Vagina (tissue), 2 donors: ENCODE measurements at places on chromosomes 12 and 14.

- no peak for DNase-seq
Observed at GRCh38 chr12:6959058-6959804, 8.1 kb downstream of the PTPN6 start.

- DNase-seq, result no peak
Observed at GRCh38 chr14:30240018-30240417, 312.4 kb upstream of the PRKD1 start.

- DNase-seq, result no peak
Observed at GRCh38 chr14:72847721-72848120, 46.2 kb downstream of the DPF3 start.

- no peak for DNase-seq
Observed at GRCh38 chr14:69010648-69011047, 31.5 kb upstream of the ACTN1 start.

DNA sequence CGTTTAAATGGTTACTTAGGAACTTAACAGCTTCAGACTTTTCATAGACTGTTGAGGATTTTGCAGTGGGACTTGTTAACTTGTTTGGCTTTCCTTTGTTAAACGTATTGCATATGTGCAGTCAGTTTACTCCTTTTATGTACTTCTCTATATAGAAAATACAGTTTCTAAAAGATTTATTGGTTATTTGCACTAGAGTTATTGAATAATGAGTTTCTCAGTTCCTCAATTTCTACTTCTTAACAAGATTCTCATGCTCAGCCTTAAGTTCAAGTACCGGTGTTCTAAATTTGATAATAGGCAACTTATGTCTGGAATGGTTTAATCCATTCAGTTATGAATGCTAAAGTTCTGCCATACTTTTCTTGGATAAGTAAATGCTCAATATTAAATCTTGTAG, 919 bp downstream of the PSMA3 start:
- DNase-seq, result no peak

DNA sequence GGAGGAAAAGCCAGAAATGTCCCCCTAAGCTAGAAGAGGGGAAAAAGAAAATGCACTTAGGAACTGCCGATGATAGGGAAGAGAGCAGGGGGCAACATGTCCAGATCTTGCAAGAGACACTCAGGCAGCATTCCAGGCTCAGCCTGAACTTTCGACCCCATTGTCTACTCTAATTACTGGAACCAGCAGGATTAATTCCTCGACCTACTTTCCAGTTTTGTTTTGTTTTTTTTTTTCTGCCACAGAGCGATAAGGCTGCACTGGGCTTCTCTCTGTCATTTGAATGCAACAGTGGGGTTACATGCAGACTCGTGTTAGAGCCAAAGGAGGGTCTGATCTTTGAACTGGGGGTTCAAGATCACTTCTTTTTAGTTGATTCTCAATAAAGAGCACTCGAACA, 68.7 kb upstream of the MED13L start:
- DNase-seq, result no peak

DNA sequence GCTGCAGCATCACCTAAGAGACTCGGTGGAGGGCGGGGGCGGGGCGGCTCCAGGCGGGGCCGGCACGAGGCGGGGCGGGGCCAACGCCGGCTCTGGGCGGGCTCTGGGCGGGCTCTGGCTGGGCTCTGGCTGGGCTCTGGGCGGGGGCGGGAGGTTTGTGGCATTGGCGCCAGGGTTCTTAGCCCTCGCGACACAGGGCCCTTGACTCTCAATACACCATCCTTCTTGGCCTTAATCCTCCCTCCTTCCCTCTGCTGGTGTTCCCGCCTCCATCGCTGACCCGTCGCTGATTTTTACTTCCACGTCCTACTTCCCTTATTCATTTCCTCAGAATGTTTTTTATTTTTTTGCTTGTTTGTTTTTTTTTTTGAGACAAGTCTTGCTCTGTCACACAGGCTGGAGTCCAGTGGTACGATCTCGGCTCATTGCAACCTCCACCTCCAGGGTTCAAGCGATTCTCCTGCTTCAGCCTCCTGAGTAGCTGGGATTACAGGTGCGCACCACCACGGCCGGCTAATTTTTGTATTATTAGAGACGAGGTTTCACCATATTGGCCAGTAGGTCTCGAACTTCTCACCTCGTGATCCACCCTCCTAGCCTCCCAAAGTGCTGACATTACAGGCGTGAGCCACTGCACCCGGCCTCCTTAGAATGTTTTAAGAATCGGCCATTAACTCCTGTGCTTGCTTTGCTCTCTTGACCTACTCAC, at the start of gene BLTP3B:
Gene BLTP3B, minus strand, starts transcription at position 24 of the 709 bp plus-strand sequence. CDS start 239 bp downstream, outside the sequence.
- no peak for DNase-seq

DNA sequence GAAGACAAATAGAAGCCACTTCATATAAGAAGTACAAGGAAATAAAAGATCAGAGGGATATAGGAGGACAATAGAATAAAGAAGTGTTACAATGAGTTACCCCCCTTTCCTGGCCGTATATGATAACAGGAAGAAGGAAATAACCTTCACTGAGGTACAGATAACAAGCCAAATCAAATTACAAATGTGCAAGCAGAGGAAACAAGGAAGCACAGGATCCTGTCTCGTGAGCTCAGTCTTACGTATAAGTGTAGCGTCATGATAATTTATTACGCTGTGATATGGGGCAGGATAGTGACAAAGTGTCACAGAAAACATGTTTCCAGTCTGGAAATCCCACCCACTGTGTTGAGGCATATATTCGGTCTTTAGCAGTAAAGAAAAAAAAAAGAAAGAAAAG, 26.5 kb downstream of the CRACR2A start:
- no peak for DNase-seq

DNA sequence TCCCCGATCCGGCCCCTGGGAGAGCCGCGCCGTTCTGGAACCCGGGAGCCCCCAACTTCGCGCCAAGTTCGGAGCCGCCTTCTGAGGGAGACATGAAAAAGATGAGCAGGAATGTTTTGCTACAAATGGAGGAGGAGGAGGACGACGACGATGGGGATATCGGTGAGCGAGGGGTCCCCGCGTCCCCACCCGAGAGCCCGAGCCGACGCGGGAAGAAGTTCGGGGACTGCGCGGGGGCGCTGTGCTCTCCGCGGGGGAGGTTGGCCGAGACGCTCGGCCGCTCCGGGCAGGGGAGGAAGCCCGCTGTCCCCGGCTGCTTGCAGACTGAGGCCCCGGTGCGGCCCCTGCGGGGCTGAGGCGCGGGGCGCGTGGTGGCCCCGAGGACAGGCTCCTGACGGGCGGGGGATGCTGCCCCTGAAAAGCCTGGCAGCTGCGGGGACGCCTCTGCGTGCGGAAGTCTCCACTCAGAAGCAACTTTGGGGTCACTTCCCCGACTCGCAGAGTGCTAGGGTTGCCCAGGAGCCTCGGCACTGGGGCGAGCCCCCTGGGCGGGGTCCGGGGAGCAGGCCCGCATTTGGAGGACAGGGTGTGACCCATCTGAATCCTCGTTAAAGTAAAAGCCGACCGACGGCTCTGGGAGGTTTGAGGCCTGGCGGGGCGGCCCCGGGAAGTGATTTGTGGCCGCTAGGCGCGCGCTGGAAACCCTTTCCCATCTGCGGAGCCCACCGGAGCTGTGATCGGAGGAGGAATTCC, 511 bp downstream of the ANO6 start:
- no peak for DNase-seq

DNA sequence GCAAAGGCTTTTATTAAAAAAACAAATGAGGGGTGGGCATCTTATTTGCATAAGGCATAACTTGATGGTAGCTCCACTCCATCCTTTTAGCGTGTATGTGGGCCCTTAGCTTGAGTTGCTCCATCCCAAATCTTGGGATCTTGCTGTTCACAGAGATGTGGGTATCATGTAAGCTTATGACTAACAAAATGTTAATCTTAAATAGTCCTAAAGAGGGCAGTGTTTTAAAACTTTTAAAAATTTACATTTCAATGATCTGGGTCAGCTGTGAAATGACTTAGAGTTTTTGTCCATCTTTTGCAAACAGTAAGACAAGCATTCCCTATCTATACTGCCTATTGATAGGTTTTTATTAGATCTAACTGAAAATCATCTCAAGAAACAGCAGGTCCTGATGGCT, 86.0 kb downstream of the SLCO1A2 start:
- DNase-seq, result no peak

DNA sequence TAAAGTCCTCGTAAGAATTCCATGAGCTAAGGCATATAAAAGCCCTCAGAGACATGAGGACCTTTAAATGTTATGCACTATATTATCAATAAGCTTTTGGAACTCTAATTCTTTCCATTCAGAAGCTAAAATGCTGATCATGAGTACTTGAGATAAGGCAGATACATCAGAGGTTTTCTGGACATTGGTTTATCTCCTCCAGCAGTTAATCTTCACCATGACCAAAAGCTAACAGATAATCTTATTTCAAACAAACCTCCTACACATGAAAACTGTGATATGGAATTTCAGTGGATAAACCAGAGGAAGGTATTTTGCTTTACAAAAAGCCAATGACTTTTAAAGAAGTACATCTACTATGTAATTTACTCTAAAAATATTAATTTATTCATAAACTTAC, 97.9 kb upstream of the BBS10 start:
- DNase-seq, result no peak

DNA sequence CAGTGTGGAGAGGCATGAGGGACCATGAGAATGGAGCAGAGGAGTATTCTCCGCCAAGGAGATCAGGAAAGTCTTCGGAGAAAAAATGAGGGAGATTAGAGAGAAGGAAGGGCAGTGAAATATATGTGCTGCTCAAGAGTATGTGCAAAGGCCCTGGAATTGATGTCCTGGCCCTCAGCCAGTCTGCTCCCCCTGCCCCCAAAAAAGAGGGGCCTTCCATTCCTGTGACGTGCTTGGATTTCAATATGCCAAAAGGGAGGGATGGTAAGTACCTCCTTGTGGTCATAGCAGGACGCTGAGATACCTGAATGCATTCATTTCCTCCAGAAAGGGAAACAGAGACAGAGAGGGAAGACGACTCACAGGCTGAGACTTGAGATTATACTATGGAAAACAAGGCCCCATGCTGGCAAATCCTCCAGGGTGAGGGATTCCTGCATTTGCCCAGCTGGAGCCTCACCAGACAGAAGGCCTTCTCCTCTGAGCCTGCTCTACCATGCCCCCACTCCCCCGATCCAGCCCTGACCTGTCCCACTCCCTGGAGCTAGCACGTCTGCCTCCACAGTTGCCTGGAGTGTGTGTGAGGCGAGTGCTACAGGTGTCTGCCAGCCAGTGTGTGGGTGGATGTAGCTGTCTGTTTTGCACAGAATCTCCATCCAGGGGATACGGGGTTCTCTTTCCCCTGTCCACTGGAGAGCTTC, 3.9 kb upstream of the RARG start:
- no peak for DNase-seq

GRCh38 chr14:24398653-24399446, at the start of gene NYNRIN:
NYNRIN (plus strand) TSS chr14:24399003; CDS start chr14:24399247, 244 bp downstream.
- no peak for DNase-seq

DNA sequence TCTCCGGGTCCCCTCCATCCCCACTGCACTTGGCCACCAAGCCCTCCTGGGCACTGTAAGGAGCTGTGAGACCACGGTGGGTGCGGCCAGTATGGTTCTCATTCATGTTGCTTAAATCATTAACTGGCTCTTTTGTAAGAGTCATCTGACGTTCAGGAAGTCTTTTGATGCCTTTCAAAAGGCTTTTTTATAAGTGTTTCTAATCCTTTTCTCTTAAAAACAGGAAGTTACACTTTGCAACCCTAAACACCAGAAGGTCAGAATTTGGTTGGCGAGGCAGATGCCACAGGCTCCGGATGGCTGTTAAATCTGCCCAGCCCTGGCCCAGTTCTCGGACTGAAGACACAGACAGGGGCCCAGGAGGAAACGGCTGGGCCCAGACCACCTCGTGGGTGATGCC, 26.1 kb upstream of the DIO3 start:
- DNase-seq, result no peak

GRCh38 chr12:108717243-108717642, 14.1 kb downstream of the CORO1C start:
- no peak for DNase-seq

DNA sequence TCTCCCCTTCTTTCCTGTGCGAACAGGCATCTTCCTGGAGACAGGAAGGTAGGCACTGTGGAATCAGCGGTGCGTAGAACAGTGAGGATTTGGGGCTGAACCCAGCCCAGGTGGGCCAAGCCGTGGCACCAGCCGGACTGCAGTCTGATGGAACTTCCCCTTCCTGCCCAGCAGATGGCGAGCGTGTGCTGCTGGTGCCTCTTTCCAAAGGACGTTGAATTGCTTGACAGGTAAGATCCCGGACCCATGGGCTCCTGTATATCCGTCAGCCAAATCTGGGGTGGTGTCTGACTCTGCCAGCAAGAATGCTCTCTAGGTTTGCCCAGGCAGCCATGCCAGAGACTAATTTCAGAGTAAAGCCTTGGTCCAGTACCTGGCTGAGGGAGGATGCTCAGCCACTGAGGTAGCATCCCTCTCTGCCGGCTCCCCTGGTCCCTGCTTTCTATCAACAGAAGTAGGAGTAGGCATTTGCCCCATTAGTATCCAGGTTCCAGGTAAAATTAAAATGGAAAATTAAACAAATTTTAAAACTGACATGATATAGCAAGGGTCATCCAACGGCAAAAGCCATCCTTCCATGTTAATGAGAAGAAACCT, 21.1 kb upstream of the KCNA5 start:
- no peak for DNase-seq

DNA sequence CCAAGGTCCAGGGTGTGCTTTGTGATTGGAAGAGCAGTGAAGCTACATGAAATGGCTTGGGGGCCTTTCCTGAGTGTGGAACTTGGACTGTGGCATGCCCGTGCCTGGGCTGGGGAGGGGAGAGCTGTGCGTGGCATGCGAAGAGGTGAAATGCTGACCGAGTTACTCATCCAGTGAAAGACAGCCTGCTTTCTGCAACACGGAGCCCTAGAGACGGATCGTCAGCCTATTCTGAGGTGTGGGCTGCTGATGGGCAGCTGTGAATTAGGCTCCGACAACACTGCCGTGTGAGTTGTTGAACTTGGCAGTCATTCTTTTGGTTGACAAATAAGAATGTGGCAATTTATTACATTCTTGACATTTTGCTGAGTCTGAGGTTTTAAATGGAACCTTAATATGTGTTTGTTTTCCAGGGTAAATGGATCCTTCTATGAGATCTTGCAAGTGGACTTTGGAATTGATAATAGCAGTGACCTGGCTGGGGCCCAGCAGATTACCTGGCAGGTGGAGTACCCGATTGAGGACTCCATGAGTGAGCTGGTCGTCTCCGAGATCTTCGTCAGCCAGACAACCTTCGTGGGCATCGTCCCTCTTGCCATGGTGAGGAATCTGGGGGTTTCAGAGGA, 453.9 kb downstream of the AACS start:
- no peak for DNase-seq

DNA sequence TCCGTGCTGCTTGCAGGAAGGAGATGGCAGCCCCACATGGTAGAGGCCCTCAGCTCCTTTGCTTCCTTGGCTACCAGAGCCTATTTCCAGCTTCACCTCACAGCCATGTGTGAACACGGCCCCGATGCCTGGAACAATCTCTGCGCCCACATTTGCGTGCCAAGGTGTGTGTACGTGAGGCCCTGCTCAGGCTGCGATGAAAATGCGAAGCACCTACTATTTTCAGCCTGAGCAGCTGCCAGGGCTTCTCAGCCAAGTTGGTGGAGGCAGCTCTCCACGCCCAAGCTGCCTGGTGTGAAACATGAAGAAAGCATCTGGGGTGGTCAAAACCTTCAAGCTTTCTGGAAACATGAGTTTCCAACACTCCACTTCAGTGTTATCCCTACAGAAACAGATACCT, 177.8 kb upstream of the EGLN3 start:
- no peak for DNase-seq

- DNase-seq, result no peak
Observed at GRCh38 chr12:8698132-8698851, 501 bp downstream of the RIMKLB start.

GRCh38 chr12:108349278-108349688, 10.2 kb upstream of the CMKLR1 start:
- DNase-seq, result no peak

GRCh38 chr14:39664646-39665045, 232.4 kb upstream of the FBXO33 start:
- DNase-seq, result no peak
